ENCODE measurements at places on chromosomes 3 and 15.

DNA sequence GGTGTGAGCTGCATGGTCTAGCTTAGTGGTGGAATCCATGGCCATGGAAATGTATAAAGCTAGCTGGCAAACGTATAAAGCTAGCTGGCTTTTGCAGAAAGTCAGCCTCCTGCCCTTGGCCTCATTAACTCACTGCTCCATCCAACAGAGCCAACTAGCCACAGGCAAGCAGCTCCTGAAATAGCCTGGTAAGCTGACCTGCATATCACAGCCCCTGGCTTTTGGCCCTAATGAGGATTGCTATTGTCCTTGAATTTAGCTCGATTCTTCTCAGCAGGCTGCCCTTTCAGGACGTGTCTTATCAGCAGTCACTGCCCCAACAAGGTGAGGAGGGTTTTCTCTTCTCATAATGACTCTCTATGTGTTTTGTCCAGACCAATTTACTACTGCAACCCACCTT is 446.8 kb downstream of the WDR72 start:
- DNase-seq: no peak

DNA sequence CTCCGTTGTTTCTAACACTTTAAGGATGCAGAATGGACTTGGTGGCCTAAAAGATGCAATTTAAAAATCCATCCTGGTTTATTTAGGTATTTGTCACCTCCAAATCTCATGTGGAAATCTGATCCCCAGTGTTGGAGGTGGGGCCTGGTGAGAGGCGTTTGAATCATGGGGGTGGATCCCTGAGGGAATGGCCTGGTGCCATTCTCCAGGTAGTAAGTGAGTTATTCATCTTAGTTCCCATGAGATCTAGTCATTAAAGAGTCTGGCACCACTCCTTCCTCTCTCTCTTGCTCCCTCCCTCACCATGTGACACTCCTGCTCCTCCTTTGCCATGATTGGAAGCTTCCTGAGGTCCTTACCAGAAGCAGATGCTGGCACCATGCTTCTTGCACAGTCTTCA is 339.1 kb downstream of the NTRK3 start:
- DNase-seq: no peak

DNA sequence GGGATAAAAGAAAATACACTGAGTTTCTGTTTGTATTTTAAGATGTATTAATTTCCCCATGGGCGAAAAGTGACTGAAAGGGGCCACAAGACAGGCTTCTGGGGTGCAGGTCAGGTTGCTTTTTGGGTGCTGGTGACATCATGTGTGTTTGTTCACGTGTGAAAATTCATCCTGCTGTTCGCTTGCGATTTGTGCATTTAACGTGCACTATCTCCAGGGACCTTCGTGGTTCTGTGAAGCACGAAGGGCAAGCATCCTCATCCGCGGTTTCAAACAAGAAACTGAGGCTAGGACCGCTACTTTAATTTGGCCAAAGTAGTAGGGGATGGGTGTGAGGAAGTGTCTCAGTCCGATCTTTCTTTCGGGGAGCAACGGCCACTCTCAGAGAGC is 1.6 kb upstream of the SMAD6 start:
- no peak for DNase-seq

DNA sequence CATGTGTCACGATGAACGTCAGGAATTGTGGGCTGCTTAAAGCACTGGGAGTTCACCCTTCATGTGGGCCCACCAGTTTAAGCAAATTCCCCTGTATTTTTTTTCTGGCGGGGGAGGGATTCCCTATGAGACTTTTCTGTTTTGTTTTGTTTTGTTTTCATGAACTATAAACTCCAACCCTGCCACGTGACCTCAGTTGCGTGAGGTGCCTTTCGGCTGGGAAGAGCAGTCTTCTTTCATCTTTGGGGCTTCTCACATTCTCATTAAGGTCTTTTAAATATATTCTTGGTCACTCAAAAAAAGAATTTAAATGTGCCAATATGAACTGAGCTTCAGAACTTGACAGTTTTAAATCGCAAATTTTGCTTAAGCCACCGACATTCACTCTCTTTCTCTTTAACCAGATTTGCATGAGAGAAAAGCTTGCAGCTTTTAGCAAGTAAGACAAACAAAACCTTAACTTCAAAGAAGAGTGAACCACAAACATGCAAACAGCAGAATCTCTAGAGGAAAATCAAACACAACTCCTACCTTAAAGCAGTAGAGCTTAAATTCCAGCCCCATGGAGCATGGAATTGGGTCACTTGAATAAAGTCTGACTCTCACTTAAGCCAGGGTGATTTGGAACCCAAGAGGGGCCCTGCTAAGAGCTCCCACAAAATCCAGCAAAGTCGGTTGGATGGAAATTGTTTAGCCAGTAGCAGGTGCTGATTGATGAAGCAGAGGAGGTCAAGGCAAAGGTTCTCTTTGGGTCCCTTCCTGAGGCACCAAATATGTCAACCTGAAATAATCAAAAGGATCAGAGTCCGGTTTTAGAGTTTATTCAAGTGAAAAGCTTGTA is 699.8 kb upstream of the GBE1 start:
- DNase-seq: no peak

DNA sequence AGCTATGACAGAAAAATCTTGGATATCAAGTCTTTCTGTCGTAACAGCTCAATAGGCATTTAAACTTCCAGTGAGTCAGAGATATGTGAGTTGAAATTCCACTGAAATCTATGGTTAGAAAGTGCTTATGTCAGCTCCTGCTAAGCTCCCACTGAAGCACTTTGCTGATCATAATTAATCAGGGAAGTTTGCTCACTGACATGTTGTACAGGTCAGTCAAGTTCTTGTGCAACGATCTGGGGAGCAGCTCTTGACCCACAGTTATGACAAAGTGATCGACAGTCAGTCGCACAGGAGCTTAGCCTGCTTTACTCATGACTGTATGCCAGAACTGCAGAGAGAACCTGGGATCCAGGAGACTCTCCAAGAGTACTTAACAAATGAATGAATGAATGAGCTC is 453.5 kb downstream of the SOX2 start:
- DNase-seq: no peak

DNA sequence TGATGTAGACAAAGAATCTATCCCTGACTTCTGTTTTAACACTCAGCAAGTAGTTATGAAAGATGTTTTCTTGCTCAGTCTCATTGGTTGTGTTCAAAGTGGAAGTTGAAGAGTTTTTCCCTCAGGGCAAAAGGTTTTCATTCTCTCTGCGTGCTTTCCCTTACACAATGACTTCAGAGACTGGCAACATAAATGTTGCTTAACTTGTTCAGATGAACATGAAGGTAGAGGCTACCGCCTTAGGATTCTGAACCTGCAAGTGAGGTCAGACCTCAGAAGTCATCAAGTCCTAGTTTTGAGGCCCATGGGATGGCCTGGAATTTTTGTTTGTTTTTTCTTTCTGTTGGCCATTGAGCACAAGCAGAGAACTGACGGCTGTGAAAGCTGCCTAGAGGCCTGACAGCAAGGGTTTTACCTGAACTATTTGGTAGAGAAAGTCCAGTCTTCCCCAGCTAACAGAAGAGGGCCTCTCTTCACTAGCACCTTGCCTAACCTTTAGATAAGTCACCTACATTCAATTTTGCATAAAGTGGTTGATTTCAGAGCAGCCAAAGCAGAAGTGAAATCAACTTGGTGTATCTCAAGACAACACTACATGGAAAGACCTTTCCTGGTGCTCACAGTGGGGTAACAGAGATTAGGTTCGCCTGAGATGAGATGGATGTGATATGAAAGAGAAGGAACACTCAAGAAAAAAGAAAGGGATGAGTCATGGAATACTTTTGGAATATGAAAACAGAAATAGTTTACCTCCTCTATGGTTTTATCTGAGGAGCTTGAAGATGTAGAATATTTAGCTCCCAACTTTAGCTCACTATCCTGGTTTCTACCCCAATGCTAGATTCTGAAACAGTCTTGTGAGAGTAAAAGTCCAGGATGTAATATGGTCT is 53.6 kb upstream of the AP4E1 start:
- DNase-seq: no peak

DNA sequence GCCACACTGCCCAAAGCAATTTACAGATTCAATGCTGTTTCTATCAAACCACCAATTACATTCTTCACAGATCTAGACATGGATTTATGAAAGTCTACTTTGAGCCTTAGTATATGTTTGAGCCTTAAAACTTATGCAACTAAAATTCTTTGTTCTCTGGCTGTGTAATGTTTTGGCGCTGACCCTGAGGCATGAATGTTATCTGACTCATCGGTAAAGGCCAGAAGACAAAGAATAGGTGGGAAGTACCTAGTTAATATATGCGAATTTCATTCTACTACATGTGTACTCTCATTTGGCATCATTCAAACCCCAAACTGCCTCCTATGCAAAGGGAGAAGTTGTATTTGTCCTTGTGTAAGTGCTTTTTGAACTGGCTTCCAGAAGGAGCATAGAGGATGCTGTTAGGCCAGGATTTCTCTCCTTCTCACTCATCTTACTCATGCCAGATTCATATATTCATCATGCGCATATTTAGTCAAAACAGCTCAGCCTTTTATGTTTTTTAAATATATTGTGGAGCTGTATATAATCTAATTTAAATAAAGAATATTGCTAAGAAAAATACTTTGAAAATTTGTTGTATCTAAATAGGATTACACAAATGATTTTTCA is 204.2 kb downstream of the NFKBIZ start:
- DNase-seq: no peak

DNA sequence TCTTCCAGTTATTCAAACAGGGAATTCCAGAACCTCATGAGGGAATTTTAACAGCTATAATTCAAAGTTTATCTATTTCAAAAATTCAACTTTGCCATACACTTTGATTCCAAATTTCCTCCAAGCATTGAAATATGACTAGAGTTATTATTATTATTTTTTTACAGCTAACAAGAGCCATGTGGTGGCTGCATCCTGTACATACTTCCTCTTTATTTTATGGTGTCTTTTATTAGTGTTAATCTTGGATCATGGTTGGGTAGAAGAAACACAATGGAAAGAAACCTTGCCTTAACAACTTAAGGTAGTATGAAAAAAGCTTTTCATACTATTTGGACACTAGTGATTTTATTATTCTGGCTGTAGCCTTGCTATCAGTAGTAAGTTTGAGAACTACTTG is 52.7 kb downstream of the TFG start:
- no peak for DNase-seq

GRCh38 chr15:67977414-67978089 is 76.6 kb upstream of the PIAS1 start:
- DNase-seq: no peak

DNA sequence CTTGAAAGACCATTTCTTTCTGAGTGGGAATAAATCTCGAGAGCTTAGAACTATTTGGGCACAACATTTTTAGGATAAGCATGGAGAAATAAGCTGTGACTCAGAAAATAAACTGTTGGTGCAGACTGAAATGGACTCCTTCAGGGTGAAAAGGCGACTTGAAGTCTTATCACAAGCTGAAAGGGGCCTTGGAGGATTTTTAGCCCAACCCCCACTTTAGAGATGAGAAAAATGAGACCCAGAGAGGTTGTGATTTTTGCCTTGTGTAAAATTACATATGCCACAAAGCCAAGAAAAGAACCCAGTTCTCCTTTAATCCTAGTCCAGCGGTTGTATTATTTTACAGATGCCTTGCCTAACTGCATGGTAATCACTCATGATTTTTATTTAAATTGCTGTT is 1.5 kb downstream of the ATP1B3 start:
- no peak for DNase-seq

DNA sequence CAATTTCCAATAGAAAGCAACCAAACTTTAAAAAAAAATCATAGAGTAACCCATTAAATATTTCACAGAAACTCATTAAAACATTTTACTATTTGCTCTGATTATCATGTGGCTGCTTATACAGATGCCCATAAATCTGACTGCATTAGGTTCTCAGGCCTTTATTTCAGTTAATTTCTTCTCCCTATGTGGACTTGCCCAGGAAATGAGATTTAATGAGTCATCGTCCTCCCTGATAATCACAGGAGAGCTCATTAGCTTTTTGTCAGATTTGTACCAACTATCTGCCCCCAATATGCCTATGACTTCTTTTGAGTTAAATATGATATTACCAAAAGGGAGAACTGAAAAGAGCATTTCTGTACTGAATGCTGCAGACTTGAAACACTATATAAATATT is 168.0 kb downstream of the FOXB1 start:
- no peak for DNase-seq

GRCh38 chr3:149021830-149022229 is 30.5 kb downstream of the GYG1 start:
- no peak for DNase-seq

DNA sequence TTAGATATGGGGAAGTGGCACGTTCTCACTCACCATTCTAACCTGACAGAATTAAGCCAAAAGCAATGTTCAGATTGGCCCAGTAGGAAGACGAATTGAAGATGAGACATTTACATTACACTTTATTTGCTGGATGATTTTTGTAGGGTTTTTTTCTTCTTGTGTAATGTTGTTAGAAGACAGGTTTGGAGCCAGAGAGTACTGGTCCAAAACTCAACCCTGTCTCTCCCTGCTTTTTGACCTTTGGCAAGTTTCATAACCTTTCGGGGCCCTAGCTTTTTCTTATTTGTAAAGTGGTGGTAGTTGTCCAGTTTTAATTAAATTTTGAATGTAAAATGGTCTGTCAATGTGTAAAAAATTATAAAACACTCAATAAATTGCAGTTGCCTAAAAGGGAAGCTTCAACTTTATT is 29.5 kb downstream of the PDE8A start:
- DNase-seq: no peak

DNA sequence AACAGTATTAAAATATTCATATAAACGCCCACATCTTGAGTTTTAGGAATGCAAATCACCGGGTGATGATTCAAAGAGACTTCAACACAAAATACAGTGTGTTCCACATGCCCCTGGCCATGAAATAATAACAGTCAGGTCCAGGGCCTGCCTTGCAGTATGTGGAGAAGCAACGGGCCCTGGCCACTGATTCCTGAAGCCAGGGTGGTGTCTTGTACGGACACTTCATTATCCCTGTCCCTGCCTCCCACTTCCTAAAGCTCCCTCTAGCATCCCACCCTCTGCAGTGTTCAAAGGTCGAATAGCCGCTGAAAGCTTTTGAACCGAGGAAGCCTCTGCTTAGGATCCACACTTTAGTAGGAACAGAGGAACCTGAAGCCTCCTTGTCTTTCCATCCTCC is 50.4 kb upstream of the PCSK6 start:
- no peak for DNase-seq

- no peak for DNase-seq
These were observed 165.6 kb upstream of the LINGO1 start for GRCh38 chr15:77798151-77798835.

DNA sequence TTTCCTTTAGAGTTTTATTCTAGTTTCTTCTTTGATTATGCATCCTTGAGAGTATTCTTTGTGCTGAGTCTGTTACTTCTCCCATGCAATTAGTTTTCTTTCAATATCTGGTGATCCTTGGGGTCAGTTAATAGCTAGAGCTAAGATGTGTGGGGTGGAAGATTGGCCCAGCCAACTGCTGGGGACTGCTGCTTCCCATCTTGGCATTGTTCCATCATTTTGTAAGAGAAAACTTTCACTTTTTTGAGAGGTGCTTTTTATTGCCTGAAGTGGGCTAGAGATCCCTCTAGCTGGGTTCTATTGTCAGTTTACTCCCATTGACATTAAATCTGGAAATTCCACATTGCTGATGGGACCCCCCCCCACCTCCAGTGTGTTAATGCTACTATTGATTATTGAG is 15.4 kb downstream of the BCL2L10 start:
- DNase-seq: no peak

- DNase-seq: no peak
These were observed 9.8 kb upstream of the MUC4 start for GRCh38 chr3:195821403-195822130.

GRCh38 chr15:32899126-32899596 is 181.4 kb downstream of the GREM1 start:
- DNase-seq: no peak

GRCh38 chr3:9673082-9673481 is 23.8 kb downstream of the MTMR14 start:
- no peak for DNase-seq
